Activated CD4-positive, alpha-beta T cell treated with anti-CD3 and anti-CD28 coated beads, Interleukin-2, amount 10 ng/mL, durations not matched to agents 7 days and 5 days (primary cell): ENCODE measurements at places on chromosomes 5 and 9. TPM values are rescaled to one million over a fixed set of nuclear protein-coding genes. Genes with fewer than 3 reads are reported as not detected.

The RGS7BP gene
- not detected for total RNA-seq

The TAF11L12 gene
- total RNA-seq, result not detected

The PHPT1 gene
- total RNA-seq, result 99.4 TPM

The GPR151 gene
- total RNA-seq, result not detected

The CCNJL gene
- total RNA-seq, result not detected

- no peak for DNase-seq
Measured at GRCh38 chr5:18563853-18564252, 929.6 kb downstream of the TAF11L14 start.

DNA sequence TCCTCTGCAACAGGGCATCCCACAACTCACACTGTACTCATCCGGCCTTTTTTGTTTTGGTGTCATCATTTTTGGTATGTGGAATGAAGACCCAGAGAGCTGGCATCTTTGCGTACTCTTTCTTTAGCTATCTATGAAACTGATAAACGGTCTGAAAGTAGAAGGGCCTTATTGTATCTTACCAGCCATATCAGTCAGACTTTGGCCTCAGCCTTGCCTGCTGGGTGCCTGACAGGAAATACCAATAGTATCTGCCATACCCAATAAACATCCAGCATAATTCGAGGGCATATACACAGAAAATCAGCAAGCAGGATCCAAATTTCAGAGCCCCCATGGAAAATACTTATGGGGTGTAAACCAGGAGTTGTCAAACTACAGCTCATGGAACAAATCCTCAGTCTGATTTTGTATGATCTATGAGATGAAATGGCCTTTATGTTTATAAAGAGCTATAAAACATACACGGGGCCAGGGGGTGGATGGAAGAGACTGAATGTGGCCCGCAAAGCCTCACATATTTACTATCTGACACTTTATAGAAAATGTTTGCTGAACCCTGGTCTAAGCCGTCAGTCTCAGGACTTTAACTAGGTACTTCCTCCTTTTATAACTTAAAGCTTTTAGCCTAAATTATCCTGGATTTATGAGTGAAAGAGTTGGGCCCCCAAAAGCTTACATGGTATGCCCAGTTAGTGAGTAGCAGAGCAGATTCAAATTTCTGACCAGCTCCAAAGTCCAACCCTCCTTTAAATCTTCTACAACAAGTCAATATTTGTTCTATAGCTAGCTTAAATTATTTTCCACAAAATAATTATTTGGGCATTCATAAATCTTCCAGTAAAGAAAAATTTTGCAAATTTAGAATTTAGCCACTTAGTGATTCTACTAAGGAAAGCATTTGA lies 308.0 kb upstream of the PUM3 start:
- DNase-seq, result no peak

DNA sequence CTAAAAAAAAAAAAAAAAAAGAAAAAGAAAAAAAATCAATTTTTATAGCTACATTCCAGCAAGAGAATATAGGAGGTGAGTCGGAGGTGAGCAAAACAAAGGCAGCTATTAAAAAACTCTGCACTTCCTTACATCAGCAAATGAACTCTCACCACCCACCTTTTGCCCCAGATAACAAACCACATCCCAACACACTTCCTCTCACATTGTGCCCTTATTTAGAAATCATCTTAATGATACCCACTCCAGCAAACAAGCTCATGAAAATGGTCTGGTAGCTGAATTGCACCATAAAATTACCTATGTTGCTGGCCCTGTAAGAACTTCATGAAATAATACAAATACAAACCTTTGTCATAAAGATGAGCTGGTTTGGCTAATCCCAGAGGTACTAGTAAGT lies 82.9 kb downstream of the CEMIP2 start:
- peak; percentile 66 for DNase-seq

DNA sequence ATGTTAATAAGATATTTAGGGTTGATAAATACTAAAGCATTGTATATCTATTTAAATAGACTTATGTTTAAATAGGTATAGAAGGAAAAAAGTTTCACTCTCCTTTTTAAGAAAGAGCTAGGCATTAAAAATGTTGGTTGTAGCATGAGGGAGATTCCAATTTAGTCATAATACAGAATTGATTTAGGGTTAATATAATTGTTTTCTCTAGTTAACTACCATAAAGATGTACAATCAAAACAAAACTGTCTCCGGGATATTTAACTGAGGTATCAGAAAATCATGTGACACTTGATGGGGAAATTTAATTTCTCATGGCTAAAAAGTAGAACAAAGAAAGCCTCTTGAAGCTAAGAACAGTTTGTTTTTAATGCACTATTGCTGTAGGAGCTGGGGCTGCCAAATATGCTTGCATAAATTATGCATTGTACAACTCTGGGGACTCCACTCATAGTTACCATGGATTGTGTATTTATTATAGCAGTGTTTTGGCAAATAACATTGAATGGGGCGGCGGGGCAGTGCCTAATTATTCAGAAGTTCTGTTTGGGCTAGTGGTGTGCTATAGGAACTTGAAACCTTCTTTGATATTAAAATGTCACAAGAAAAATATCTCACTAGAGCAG lies 44.2 kb downstream of the SMC2 start:
- no peak for DNase-seq

GRCh38 chr9:95029288-95029687 lies 288.2 kb downstream of the FANCC start:
- DNase-seq, result no peak

- DNase-seq, result no peak
Measured at GRCh38 chr5:117337064-117337749, 762.6 kb upstream of the SEMA6A start.
